ENCODE measurements at places on chromosomes 7 and 10.

- DNase-seq = no peak
These were observed 6.4 kb upstream of the CFAP69 start for GRCh38 chr7:90238583-90238982.

DNA sequence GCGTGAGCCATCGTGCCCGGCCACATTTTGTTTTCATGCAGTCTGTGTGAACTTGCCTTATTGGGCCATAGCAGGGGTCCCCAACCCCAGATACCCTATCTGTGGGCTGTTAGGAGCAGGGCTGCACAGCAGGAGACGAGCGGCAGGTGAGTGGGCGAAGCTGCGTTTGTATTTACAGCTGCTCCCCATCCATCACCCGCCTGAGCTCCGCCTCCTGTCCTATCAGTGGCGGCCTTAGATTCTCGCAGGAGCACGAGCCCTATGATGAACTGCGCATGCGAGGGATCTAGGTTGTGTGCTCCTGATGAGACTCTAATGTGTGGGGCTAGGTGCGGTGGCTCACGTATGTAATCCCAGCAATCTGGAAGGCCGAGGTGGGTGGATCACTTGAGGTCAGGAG is 293.9 kb downstream of the CAMK1D start:
- no peak for DNase-seq

DNA sequence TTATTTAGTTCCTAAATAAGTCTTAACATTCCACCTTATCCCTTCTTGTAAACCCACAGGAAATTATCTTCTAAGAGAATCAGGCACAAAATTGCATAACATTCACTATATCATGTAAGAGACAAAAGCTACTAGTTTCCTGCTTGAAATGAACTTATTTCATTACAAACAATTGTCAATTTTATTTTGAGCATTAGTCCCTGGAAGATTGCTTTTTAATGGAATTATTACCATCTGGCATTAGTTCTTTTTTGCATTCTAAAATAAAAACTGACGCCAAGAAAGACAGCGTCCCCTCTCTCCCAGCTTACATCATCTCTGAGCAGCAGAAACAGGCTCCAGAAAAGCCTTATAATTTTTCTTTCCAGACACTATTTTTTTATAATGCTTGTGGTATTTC is 121.8 kb downstream of the NOC3L start:
- DNase-seq = no peak

- no peak for DNase-seq
These were observed 572.4 kb downstream of the ATRNL1 start for GRCh38 chr10:115665549-115665948.

GRCh38 chr10:74363727-74364126 is 212.7 kb downstream of the ADK start:
- DNase-seq = no peak

DNA sequence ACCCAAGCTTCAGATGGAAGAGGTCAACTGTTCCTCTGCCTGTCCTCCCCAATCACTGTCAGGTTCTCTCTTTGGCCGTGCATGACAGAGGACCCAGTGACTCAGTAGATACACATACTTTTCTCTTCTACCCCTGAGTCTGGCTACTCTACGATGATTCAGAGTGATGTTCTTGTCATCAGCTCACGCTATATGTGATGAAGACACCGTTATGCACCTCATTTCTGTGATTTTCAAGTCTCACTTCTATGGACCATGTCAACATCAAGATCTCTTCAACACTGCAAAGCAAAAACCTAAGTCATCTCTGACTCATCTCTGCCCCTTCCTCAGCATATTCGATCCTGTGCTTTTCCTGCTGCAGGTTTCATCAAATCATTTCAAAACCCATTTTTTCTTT is 76.6 kb upstream of the DGKI start:
- peak; percentile 36 for DNase-seq

DNA sequence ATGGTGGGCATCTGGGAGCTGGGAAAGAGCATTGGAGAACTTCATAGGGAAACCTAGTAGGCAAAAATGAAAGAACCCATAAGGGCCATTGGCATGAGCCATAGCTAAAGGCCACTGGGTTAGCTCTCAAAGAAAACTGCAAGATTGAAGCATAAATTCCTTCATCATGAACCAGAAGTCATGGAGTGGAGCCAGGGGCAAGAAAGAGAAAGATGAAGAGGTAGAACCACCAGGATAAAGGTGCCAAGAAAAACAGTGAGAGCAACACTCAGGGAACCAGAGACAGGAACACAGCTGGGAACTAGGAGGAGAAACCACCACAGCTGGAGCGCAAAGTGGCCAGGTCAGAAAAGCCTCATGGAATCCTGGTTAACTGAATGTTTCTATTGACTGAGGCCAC is 11.5 kb upstream of the SGMS1 start:
- no peak for DNase-seq

DNA sequence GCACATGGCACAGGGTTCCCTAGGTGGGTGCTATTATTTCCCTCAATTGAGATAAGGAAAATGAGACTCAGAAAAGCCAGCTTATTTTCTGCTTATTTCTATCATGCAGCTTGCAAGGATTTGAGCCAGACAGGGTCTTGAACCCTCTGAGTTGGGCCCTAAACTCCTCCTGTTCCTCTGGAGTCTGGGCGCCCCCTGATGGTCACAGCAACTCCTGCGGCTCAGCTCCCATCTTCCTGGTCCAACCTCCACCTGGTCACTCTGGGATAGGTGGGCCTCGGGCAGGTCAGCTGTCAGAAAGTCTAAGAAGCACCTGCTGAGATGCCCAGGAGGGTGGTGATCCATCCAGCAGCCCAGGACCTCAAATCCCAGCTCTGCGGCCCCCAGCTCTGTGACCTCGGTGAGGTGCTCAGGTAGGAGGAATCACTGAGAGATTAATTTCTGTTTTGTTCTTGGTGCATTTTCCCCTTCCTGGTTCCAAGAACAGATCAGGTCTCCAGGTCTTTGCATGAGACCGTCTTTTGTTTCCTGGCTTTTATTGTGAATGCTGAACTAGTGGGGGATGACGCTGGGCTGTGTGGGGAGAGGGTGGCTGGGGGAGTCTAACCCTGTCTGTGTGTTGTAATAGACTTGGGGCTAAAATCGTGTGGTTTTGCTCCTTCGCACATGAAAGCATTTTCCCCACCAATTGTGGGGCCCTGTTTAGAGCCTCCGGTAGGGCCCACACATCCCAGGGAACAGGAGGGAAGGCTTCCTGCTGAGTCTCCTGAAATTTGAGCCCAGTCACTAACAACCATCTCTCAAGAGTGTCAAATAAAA is 32.8 kb downstream of the TMEM130 start:
- DNase-seq = peak; percentile 52

DNA sequence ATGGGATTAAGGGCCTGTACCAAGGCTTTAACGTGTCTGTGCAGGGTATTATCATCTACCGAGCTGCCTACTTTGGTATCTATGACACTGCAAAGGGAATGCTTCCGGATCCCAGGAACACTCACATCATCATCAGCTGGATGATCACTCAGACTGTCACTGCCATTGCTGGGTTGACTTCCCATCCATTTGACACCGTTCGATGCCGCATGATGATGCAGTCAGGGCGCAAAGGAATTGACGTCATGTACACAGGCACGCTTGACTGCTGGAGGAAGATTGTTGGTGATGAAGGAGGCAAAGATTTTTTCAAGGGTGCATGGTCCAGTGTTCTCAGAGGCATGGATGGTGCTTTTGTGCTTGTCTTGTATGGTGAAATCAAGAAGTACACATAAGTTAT is 18.2 kb downstream of the LSM5 start:
- DNase-seq = no peak

- DNase-seq = no peak
These were observed 152.4 kb upstream of the CELF2 start for GRCh38 chr10:10865303-10865702.

- peak; percentile 11 for DNase-seq
These were observed 1.5 kb upstream of the NRP1 start for GRCh38 chr10:33335801-33336581.

DNA sequence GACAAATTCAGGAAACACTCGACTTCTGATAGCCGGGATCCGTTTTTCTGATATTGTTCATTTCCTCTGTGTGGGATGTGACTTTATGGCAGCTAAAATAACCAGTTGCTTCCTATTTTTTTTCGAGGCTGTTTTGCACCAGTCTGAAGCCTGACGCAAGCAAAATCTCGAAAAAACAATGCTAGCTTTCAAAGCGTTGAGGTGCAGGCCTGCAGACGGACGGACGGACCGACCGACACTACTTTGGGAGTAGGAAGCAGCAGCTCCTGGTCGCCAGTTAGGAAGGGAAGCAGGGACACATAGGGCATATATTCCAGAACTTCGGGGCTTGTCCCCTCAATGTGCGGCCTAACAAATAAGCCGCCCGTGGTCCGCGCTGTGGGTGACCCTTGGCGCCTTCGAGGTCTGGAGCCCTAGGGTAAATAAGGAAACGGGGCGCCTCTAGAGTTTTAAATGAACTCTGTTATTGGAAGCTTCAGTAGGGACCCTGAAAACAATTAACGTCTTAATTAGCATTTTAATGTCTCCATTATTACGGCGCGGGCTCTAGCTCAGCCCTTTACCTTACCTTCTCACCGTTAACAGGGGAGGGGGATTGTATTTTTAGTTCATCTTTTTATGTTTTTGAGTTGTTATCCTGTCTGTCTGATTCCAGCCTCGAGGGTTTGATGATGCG is 1.3 kb downstream of the HHEX start:
- DNase-seq = no peak

- DNase-seq = no peak
These were observed 49.8 kb upstream of the AKR1E2 start for GRCh38 chr10:4776234-4776638.

DNA sequence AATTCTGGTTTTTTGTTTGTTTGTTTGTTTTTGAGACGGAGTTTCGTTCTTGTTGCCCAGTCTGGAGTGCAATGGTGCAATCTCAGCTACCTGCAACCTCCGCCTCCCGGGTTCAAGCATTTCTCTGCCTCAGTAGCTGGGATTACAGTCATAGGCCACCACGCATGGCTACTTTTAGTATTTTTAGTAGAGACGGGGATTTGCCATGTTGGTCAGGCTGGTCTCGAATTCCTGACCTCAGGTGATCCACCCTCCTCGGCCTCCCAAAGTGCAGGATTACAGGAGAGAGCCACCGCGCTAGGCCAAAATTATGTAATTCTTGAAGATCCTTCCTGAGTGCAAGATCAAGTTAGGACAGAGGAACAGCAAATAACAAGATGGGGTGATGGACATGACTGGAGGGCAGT is 719 bp downstream of the ZNF33B start:
- DNase-seq = no peak

- no peak for DNase-seq
These were observed 85.6 kb upstream of the ANLN start for GRCh38 chr7:36304099-36304425.

- no peak for DNase-seq
These were observed 502.7 kb upstream of the PODXL start for GRCh38 chr7:132059141-132059540.

- no peak for DNase-seq
These were observed 64.7 kb downstream of the CDK14 start for GRCh38 chr7:90660819-90661218.

DNA sequence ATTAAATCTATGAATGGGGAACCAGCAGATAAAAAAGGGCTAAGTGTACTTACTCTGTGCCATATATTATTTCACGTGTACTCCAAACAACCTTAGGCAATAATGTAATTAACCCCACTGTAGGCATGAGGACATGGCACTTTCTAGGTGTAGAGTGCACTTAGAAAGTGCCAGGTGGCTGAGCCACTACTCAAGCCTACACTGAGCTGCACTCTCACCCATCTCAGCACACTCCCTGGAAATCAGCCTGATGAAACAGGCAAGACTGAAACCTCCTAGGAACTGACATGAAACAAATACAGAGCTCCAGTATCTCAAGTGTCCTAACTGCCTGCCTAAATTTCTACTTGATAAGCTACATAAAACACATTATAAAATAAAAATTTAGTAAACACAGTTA is 147.4 kb downstream of the KMT2E start:
- DNase-seq = no peak

DNA sequence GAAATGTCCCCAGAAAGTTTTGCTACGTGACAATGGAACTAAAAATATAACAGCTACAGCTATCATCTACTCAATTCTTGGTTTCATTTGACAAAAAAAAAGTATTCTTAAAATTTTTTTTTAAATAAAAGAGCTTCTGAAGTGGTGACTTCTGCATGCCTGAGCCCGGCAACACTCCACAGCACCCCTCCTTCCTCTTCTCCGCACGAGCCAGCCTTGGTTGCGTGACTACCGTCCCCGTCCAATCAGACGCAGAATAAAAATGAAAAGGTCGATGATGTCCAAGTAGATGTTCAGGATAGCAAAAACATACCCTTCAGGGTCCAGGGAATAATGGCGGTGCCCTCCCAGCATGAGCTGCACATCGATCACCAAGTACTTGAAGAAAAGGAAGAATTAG is 34.5 kb upstream of the GATAD1 start:
- no peak for DNase-seq

DNA sequence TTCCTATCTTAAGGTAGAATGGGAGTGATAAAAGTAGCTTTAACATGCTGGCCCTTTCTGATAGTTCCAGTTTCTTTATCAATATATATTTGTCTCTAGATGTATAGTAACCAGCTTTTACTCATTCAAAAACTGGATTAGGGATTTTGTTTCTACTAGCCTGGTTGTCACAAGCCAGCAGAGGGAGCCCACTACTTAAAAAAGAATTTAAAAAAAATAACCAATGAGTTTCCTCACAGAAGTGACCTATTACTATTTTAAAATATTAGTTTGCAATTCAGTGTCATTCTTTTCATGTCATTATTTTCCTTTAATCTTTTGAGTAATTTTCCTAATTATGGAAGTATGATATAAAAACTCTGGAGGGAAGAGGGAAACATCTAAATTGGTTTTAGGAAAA is 142.1 kb downstream of the PHTF2 start:
- peak; percentile 18 for DNase-seq

DNA sequence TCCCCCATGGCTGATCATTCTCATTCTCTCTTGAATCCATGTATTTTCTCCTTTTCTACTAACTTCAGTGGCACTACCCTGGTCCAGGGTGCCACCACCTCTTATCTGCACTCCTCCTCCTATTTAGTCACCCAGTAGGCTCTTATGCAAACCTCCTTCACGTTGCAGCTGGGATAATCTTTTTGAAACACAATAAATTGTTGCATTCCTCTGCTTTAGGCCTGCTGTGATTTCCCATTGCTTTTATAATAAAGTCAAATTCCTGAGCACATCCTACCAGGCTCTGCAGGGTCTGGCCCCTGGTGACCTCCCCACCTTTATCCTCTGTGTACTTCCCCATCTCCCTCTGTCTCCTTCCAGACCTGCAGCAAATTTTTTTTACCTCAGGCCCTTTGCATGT is 112.7 kb upstream of the KIAA1217 start:
- no peak for DNase-seq

- DNase-seq = no peak
These were observed 5.6 kb downstream of the MGAM start for GRCh38 chr7:142001163-142001874.

Measured in activated CD4-positive, alpha-beta memory T cell treated with anti-CD3 and anti-CD28 coated beads for 36 hours (primary cell).